Left cardiac atrium (tissue), 4 donors: ENCODE measurements at places on chromosomes 2 and 18. TPM values are rescaled to one million over a fixed set of nuclear protein-coding genes. Genes with fewer than 3 reads are reported as not detected.

- peak; percentile 81 for DNase-seq
Measured at GRCh38 chr18:24014062-24014985, at the start of gene TTC39C. TTC39C (plus strand) TSS chr18:24014754; CDS start chr18:24014872, 118 bp downstream.

SALL3 gene
- total RNA-seq = 2.8 TPM

DNA sequence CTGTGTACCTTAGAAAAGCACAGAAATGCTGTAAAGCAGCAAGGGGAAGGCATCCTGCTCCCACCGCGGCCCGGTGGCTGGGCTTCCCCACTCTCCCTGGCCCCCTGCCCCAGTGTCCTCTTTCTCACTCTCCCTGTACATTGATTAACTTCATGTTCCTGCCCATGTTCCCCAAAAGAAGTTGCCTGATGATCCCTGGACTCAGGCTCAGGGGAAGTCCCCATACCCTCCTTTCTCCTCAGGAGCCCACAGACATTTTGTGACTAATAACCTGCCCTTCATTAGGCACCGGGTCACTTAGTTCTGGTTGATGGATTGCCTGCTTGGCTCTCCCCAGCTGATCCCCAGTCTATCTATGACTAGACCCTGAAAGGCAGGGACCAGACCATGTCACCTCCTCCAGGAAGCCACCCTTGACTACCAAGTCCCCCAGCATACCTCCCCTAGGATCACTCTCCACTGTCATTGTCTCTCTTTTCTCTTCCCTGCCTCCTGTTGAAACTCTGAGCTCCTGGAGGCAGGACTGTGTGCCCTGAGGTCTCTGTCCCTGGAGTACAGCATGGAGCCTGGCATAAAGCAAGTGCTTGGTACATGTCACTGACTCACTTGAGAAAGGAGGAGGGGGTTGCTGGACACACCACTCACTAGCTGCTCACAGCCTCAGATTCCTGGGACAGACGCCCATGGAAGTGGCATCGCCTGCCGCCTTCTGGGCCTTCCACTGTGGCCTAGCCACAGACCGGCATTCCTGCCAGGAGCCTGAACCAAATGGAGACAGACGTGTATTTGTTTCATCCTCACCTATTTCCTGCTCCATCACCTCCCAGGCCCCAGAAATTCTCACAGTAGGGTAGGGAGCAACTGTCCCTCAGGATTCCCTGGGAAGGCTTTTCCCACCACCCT lies 13.5 kb downstream of the MALL start:
- no peak for DNase-seq

- peak; percentile 61 for DNase-seq
Measured at GRCh38 chr2:126886211-126886915, 12.3 kb upstream of the TEX51 start.

GRCh38 chr18:55083461-55083860 lies 124.2 kb upstream of the CCDC68 start:
- DNase-seq = no peak

GRCh38 chr2:202072226-202072625 lies 829 bp upstream of the KIAA2012 start:
- no peak for DNase-seq

DUSP11 gene
- total RNA-seq = 12.5 TPM

MOGAT1 gene
- total RNA-seq = 0.50 TPM

SOS1 gene
- total RNA-seq = 26.9 TPM

GRCh38 chr2:42725657-42726056 lies 38.3 kb downstream of the OXER1 start:
- no peak for DNase-seq

GRCh38 chr2:96618596-96619283 lies 19.4 kb downstream of the KANSL3 start:
- DNase-seq = no peak

DNA sequence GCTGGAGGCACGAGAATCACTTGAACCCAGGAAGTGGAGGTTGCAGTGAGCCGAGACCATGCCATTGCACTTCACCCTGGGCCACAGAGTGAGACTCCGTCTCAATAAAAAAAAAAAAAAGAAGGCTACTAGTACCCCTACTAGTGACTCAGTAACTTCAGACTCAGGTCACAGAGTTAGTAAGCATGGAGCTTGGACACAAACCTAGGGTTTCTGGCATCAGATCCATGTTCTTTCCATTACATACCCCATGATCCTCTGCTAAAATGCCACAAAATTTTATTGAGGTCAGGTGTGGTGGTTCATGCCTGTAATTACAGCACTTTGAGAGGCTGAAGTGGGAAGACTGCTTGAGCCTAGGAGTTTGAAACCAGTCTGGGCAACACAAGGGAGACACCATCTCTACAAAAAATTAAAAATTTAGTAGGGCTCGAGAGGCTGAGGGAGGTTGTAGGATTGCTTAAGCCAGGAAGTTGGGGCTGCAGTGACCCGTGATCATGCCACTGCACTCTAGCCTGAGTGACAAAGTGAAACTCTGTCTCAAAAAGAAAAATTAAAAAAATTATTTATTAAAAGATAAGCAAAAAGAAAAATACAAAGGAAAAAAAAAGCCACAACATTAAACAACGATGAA lies 45.1 kb downstream of the DHX57 start:
- DNase-seq = no peak

EFR3B gene
- 8.7 TPM for total RNA-seq

- DNase-seq = no peak
Measured at GRCh38 chr2:236162031-236162845, 5.9 kb downstream of the GBX2 start.

DNA sequence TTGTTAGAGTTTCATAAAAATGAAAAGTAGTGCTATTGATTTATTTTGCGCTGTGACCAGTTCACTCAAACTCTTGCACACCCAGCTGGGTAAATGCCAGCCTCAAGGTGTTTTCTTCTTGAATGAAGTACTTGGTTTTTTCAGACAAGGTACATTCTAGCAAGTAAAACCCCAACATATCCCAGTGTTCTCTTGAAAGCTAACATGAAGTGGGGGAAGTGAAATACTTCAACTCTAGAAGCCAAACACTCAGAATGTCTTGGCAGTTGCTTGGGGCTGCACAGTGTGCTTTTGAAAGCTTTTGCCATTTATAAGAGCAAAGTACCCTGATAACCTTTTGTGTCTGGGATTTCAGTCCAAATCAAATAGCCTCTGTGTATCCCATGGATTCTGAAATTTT lies 13.4 kb downstream of the NPAS2 start:
- no peak for DNase-seq

DNA sequence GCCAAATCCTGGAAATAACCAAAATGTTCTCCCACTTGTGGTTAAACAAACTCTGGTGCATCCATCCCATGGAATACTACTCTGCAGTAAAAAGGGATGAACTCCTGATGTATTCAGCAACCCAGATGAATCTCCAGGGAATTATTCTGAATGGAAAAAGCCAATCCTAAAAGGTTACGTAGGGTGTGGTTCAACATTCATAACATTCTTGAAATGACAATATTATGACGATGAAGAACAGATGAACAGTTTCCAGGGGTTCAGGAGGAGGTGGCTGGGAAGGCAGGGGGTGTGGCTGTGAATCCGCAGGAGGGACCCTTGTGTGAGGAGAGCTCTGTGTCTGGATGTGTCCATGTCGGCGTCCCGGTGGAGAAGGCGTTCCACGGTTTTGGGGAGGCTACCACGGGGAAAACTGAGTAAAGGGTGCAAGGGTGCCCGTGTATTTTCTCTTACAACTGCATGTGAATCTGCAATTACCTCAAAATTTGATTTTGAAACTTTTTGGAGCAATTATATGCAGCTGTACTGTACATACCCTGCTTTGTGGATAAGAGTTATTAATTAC lies 47.3 kb downstream of the KCNG2 start:
- no peak for DNase-seq

TWSG1 gene
- total RNA-seq = 15.1 TPM

GRCh38 chr2:149393614-149394013 lies 63.2 kb downstream of the LYPD6 start:
- DNase-seq = no peak

GRCh38 chr2:59900728-59901452 lies 652.6 kb downstream of the BCL11A start:
- no peak for DNase-seq

DNA sequence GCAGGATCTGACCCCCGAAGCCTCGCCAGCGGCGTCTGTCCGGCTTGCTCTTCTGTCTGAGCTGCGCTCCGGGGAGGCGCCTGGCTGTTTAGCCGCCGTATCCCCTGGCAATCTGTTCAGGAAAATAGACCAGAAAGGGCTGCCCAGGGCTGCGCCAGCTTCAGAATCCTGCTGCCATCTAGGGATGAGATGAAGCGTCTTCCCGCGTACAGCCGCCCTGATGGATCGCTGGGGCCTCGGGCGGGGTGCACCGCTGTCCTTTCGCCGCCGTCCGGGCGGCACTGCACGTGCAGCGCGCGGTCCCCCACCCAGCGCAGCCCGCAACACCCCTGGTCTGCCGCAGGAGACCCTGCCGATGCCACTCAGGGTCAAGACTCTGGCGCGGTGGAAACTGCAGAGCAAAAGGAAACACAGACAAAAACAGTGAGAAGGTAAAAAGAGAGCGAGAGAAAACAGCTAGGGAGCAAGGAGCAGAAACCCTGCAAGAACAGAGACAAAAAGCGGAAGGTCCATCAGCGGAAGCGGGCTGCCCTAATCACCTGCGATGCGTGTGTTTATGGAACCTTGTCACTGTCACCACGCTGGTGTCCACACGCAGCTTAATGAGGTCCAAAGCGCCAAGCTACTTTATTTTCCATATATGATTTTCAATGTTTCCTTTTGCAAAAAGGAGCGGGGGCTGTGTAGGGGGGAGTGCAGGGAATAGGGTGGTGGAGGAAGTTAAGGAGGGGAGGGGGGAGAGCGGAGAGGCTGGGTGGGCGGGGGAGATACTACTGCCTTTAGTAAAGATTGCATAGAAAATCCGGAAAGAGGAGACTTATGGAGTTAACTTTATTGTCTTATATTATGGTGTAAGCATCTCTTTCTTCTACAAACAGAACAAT lies 2113.3 kb upstream of the PIK3C3 start:
- DNase-seq = peak; percentile 47

UGT1A3 gene
- not detected for total RNA-seq

HADHB gene
- total RNA-seq = 711 TPM

DNA sequence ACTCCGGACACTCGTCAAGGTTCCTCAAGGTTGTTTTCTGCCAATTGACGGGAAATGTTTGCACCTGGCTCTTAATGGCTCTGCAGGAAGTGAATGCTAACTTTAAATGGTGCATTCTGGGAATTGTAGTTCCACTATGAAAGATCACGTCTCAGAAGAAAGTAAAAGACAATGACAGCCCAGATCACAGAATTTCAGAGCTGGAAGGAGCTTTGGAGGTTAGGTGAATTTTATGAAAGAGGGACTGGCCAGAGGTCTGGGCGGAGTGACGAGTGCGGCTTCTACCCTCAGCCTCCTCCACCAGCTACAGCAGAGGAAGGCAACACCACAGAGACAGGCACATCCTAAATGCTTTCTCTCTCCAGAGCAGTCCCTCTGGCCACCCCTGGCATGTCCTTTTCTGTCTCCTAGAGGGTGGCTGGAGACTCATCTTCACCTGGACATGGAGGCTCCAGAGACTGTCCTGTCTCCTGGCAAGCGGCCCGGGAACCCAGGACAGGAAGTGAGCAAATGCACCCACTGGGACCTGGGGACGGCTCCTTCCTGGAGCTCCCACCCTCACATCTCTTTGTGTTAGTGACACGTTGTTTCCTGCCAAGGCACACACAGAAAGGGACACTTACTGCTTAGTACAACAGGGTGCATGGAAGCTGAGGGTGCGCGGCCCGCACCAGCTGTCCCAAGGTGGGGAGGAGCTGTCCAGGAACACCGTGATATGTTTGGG lies 19.4 kb downstream of the THAP4 start:
- DNase-seq = peak; percentile 59

FHOD3 gene
- 117 TPM for total RNA-seq

DNA sequence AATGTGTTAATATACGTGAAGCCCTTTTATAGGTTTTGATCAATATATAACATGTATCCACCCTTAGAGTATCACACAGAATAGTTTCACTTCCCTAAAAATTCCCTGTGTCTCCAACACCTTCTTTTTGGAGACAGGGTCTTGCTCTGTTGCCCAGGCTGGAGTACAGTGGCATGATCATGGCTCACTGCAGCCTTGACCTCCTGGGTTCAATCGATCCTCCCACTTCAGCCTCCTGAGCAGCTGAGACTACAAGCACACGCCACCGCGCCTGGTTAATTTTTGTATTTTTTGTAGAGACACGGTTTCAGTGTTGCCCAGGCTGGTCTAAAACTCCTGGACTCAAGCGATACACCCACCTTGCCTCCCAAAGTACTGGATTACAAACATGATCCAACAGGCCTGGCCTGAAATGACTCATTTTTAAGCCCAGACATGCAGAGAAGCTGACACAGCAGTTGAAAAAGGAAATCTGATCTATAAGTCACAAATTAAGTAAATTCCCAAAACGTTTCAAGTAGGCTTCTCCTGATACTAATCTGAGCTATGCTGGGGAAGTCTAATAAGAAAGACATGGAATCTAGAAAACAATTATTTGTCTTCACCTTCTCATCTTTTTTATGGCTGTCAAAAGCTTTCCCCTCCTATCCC lies 2.9 kb downstream of the DUSP11 start:
- no peak for DNase-seq

- DNase-seq = no peak
Measured at GRCh38 chr2:116513991-116514390, 1300.5 kb upstream of the DDX18 start.

DNA sequence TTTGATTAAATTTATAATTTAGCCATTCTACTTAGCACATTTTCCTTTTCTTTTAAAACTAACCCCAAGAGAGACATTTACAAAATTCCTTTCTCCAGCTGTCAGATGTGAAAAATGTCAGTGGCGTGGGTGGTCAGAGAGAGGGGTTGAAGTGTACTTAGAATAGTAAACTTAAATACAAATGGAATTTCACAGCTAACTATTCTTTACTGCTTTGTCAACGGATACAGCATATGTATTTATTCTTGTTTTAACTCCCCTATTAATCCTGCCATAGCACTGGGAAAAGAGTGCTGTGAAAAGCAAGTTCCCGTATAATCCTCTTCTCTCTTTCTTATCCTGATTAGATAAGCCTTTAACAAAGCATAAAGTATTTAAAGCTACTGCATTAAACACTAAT lies 191.4 kb upstream of the CHAC2 start:
- DNase-seq = no peak

- peak; percentile 66 for DNase-seq
Measured at GRCh38 chr2:241150660-241151530, 628 bp downstream of the PPP1R7 start.

GRCh38 chr2:113260991-113261390 lies 17.7 kb downstream of the PAX8 start:
- DNase-seq = no peak

GRCh38 chr2:214542866-214543265 lies 132.0 kb downstream of the VWC2L start:
- DNase-seq = no peak

RPIA gene
- 13.7 TPM for total RNA-seq

- peak; percentile 74 for DNase-seq
Measured at GRCh38 chr2:216679658-216680024, 15.7 kb downstream of the IGFBP5 start.

CDK15 gene
- 1.0 TPM for total RNA-seq
